ENCODE measurements at places on chromosomes 1 and 21.
A peak's percentile ranks its signal among the peaks of the same experiment; 100 is the strongest.

GRCh38 chr1:51189421-51190073 lies 46.5 kb upstream of the RNF11 start:
- DNase-seq, result peak; percentile 40

DNA sequence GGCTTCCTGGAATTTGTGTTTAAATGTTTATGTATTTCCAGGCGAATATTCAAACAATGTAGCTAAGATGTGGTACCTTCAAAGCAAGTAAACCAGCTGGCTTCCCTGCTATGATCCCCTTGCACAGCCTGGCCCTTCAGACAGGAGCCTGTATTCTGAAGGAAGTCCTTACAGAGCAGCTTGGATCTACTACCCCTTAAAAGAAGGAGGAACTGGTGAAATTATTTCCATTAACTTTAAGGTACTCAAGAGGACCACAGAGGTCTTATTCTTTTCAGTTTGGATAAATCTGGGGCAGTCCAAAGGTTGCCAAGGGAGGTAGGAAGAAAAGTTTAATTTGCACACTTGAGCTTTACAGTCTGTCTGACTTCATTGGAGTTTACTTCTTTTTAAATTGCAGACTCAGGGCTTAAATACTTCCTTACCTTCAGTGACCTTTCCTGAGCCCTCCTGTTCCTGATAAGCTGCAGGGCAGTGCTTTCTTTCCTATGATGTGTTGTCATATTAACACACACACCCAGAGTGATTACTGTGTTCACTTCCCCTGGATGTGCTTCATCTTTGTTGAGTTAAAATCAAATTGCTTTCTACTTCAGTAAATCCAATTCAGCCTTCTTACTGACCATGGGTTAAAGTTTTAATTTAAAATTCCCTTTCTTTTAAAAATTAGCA lies 40.5 kb downstream of the DISC1 start:
- no peak for DNase-seq

- peak; percentile 81 for DNase-seq
These were observed 106.6 kb upstream of the HNRNPU start for GRCh38 chr1:244970744-244971551.

- no peak for DNase-seq
These were observed 33.2 kb upstream of the ENO1 start for GRCh38 chr1:8911416-8912309.

- DNase-seq, result no peak
These were observed 319.8 kb upstream of the C1orf174 start for GRCh38 chr1:4219826-4220225.

GRCh38 chr1:108100148-108100547 lies 100.0 kb downstream of the SLC25A24 start:
- no peak for DNase-seq

- no peak for DNase-seq
These were observed 343.3 kb downstream of the SETD4 start for GRCh38 chr21:35716876-35717565.

- DNase-seq, result no peak
These were observed 2.8 kb downstream of the ITPKB start for GRCh38 chr1:226736001-226736907.

DNA sequence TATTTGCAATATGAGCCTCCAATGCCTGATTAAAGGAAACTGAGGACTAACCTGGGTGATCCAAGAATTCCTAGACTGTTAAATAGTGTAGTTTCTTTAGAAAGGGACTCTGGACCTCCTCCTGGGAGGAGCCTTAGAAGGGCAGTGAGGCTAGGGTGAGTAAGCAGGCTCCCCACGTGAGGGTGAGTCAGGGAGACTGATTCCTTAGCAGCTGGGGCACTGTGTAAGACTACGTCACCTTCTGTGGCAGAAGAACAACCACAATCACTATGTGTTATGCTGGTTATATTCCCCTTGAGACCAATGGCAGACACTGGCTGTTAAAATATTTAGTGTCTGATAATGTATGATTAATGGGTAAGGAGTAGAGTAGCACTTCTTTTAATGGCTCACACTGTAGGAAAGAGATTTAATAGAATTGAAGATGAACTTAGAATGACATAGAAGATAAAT lies 53.3 kb upstream of the SYT14 start:
- peak; percentile 38 for DNase-seq

- DNase-seq, result no peak
These were observed 219.5 kb downstream of the TPR start for GRCh38 chr1:186155594-186155993.

- no peak for DNase-seq
These were observed 82.6 kb downstream of the GPR161 start for GRCh38 chr1:168054117-168054516.

- DNase-seq, result no peak
These were observed 860.0 kb downstream of the LTN1 start for GRCh38 chr21:28132713-28133112.

- no peak for DNase-seq
These were observed 118.2 kb upstream of the SLC44A3 start for GRCh38 chr1:94701796-94702441.

- no peak for DNase-seq
These were observed 6.7 kb downstream of the LDLRAP1 start for GRCh38 chr1:25550155-25550506.

Data from stimulated activated CD4-positive, alpha-beta T cell treated with anti-CD3 and anti-CD28 coated beads, Interleukin-2, amount 100 ng/mL, for 48 hours (primary cell).